ENCODE measurements at places on chromosomes 1 and 21. TPM values are rescaled to one million over a fixed set of nuclear protein-coding genes. Genes with fewer than 3 reads are reported as not detected.

The RGS8 gene
- polyA plus RNA-seq: not detected

The TCHH gene
- 0.07 TPM for polyA plus RNA-seq

The PRMT6 gene
- 27.4 TPM for polyA plus RNA-seq

The SLAMF9 gene
- not detected for polyA plus RNA-seq

The TMIGD3 gene
- 0.51 TPM for polyA plus RNA-seq

The CDK18 gene
- polyA plus RNA-seq: 23.7 TPM

The MFAP2 gene
- 308 TPM for polyA plus RNA-seq

The PAQR6 gene
- polyA plus RNA-seq: 2.5 TPM

The CCDC30 gene
- 15.2 TPM for polyA plus RNA-seq

The S100A8 gene
- 12.0 TPM for polyA plus RNA-seq

The CFAP45 gene
- 8.0 TPM for polyA plus RNA-seq

The CR1L gene
- not detected for polyA plus RNA-seq

The RGS21 gene
- polyA plus RNA-seq: not detected

The OR2L8 gene
- polyA plus RNA-seq: not detected

The EXOSC10 gene
- polyA plus RNA-seq: 116 TPM

The SPATA17 gene
- 7.7 TPM for polyA plus RNA-seq

The OR10J1 gene
- polyA plus RNA-seq: not detected

The RIPK4 gene
- polyA plus RNA-seq: 8.3 TPM

The KCNE2 gene
- 0.79 TPM for polyA plus RNA-seq

The VAV3 gene
- polyA plus RNA-seq: 6.1 TPM

The GBP3 gene
- 15.0 TPM for polyA plus RNA-seq

The PYHIN1 gene
- polyA plus RNA-seq: 1.5 TPM

The TAS1R1 gene
- polyA plus RNA-seq: 0.21 TPM

The NPHS2 gene
- polyA plus RNA-seq: 3.3 TPM

The RPE65 gene
- polyA plus RNA-seq: 0.13 TPM

The AZIN2 gene
- 8.0 TPM for polyA plus RNA-seq

The ESRRG gene
- 1.8 TPM for polyA plus RNA-seq

The FALEC gene
- 1.1 TPM for polyA plus RNA-seq

The ST6GALNAC3 gene
- polyA plus RNA-seq: 32.6 TPM

The PLXNA2 gene
- 38.8 TPM for polyA plus RNA-seq

The OR2L2 gene
- 0.07 TPM for polyA plus RNA-seq

The TRAF3IP3 gene
- 2.2 TPM for polyA plus RNA-seq

The SLAMF6 gene
- polyA plus RNA-seq: 0.65 TPM

The EBNA1BP2 gene
- 42.0 TPM for polyA plus RNA-seq

The TAS1R2 gene
- not detected for polyA plus RNA-seq

The PKLR gene
- polyA plus RNA-seq: 0.21 TPM

The OLFML3 gene
- polyA plus RNA-seq: 246 TPM

The OR2T29 gene
- not detected for polyA plus RNA-seq

The PIGC gene
- polyA plus RNA-seq: 43.7 TPM

The LINGO4 gene
- polyA plus RNA-seq: not detected

The LCE1D gene
- not detected for polyA plus RNA-seq
